ENCODE measurements at places on chromosomes 13 and 19.

DNA sequence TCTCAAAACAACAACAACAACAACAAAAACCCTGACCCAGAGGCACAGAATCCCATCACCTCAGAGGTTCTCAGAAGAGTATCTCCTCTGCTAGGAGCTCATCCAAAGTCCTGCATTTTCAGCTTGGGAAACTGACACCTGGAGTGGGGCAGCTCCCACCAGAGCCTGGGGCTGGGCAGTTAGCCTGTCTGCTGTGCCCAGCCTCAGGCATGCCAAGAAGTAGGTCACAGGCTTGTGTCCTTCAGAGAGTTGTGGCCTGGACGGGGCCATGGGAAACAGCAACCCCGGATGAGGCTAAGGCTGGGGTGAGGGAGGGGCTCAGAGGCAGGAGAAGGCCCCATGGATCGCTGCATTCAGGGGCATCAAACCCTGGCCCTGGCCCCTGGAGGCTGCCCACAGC is 2.1 kb downstream of the NDUFS7 start:
- peaks cover 10% of the 10 kb centered on the region for H3K36me3 ChIP-seq
- peaks cover 2% of the 10 kb centered on the region for H3K27me3 ChIP-seq
- peaks cover 13% of the 10 kb centered on the region for H3K4me1 ChIP-seq
- no peak for DNase-seq
- no peak overlapping the region for H3K27ac ChIP-seq

GRCh38 chr19:58150328-58150921 is at the start of gene ZNF329:
Gene ZNF329, minus strand, starts transcription at chr19:58150789. Its CDS starts 21,286 bp downstream, at chr19:58129503.
- DNase-seq, result peak; percentile 97
- peak within 1 kb of the TSS; percentile 87 for H3K27ac ChIP-seq
- peaks cover 12% of the 10 kb centered on the region for H3K36me3 ChIP-seq
- no peaks in the 10 kb centered on the region for H3K27me3 ChIP-seq

DNA sequence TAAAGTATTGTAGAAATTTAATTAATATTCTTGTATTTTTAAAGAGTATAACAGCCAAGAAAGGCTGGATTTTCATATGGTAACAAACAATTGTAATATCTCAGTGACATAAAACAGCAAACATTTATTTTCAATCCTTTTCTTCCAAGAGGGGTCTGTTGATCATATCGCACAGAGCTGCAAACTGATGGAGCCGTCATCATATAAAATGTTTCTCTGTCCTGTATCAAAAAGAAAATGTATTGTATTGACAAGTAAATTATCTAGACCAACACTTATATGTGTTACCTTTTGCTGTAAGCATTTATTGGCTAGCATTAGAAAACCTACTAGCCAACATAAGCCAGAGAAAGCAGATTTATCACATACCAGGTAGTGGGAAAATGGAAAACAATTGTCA is 2861.4 kb upstream of the PCDH20 start:
- H3K4me1 ChIP-seq, result no peaks in the 10 kb centered on the region
- H3K27ac ChIP-seq, result no peak overlapping the region
- no peak overlapping the region for H3K4me3 ChIP-seq

- peaks cover 24% of the 10 kb centered on the region for H3K4me1 ChIP-seq
- H3K4me3 ChIP-seq, result peak overlapping the region; percentile 86
- no peaks in the 10 kb centered on the region for H3K27me3 ChIP-seq
These were observed 512 bp downstream of the CC2D1A start for GRCh38 chr19:13906521-13906904.

DNA sequence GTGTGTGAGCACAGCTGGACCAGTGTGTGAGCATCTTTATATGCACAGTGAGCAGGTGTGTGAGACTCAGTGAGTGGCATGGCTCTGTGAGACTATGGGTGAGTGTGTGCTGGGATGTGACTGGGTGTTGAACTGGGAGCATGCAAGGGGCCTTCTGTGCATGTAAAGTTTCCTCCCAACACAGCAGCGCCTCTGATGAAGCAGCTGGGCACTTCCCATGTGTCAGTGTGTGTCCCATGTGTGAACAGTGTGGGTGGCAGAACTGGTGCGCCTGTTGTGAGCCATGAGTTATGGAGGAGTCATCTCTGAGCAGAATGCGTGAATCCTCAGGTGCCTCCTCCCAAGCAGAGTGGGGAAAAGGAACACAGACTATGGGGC is 24.1 kb downstream of the LGALS16 start:
- peaks cover 38% of the 10 kb centered on the region for H3K4me1 ChIP-seq
- peaks cover 4% of the 10 kb centered on the region for H3K27me3 ChIP-seq
- H3K27ac ChIP-seq, result peak overlapping the region; percentile 83
- DNase-seq, result no peak

DNA sequence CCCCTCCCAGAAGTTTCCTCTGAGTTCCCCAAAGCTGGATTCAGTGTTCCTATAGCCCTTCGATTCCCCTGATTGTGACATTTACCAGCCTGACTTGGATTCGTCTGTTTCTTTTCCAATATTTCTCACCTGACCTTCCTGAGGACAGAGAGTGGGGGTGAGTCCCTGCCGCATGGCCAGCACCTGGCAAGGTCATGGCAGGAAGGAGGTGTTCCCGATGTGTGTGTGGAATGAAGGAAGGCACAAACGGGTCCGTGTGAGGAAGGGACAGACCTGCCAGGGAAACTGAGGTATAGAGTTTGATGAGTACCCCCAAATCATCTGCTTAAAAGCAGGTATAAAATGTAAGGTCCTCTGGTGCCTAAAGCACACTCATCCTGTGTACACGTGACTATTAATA is 3.3 kb downstream of the COL4A1 start:
- peaks cover 66% of the 10 kb centered on the region for H3K27me3 ChIP-seq
- H3K4me3 ChIP-seq, result no peak overlapping the region
- H3K4me1 ChIP-seq, result peaks cover 7% of the 10 kb centered on the region
- no peaks in the 10 kb centered on the region for H3K36me3 ChIP-seq
- no peak for DNase-seq
- no peak overlapping the region for H3K27ac ChIP-seq

GRCh38 chr13:28650284-28650683 is 8.6 kb upstream of the POMP start:
- no peak overlapping the region for H3K27ac ChIP-seq
- H3K4me3 ChIP-seq, result no peak overlapping the region
- no peak for DNase-seq
- peaks cover 9% of the 10 kb centered on the region for H3K4me1 ChIP-seq
- H3K27me3 ChIP-seq, result no peaks in the 10 kb centered on the region
- H3K36me3 ChIP-seq, result peaks cover 22% of the 10 kb centered on the region

DNA sequence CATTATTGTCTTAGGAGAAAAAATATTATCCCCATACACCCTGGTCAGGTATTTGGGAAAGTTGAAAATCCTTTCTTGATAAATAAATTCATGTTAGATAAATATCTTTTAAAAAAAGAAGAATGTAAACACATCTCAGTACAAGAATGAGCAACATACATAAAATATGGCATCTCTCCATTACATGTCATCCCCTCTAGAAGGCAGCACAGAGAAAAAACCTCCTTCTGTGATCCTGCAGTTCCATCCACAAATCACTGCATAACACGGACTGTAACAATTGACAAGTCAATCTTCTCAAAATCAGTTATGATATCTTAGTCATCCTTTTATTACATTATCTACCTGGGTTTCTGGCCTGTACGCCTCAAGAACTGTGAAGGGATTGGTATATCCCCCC is 683.9 kb upstream of the KLHL1 start:
- no peaks in the 10 kb centered on the region for H3K36me3 ChIP-seq
- no peak for DNase-seq
- H3K4me1 ChIP-seq, result no peaks in the 10 kb centered on the region
- H3K27ac ChIP-seq, result no peak overlapping the region
- no peaks in the 10 kb centered on the region for H3K27me3 ChIP-seq
- H3K4me3 ChIP-seq, result no peak overlapping the region

DNA sequence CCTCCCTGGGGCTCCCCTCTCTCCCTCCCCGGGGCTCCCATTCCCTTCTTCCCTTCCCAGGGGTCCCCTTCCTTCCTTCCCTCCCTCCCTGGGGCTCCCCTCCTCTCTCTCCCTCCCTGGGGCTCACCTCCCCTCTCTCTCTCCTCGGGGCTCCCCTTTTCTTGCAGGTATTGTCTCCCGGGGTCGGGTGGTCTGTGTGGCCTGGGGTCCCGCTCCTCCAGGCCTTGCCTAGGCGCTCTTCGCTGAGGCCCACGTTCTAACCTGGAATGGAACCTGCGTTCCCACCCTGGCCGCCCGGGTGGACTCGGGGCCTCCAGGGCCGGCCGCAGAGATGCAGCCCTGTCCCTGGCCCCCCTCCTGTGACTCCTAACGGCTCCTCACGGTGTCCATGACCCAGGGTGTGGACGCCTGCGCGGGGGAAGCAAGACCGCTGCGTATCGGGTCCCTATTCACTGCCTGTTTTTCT is 940 bp upstream of the DCUN1D2 start:
- no peaks in the 10 kb centered on the region for H3K27me3 ChIP-seq
- H3K27ac ChIP-seq, result peak overlapping the region; percentile 58
- DNase-seq, result no peak
- peaks cover 21% of the 10 kb centered on the region for H3K36me3 ChIP-seq

DNA sequence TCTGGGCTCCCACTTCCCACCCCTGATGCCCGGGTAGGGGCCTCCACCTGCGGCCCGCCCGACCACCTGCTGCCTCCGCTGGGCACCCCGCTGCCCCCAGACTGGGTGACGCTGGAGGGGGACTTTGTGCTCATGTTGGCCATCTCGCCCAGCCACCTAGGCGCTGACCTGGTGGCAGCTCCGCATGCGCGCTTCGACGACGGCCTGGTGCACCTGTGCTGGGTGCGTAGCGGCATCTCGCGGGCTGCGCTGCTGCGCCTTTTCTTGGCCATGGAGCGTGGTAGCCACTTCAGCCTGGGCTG is 7.9 kb downstream of the DBP start:
- no peak for DNase-seq
- H3K27me3 ChIP-seq, result no peaks in the 10 kb centered on the region
- no peak overlapping the region for H3K4me3 ChIP-seq
- peaks cover 2% of the 10 kb centered on the region for H3K36me3 ChIP-seq
- H3K4me1 ChIP-seq, result peaks cover 26% of the 10 kb centered on the region

GRCh38 chr13:44918326-44919103 is 70.8 kb downstream of the NUFIP1 start:
- H3K27ac ChIP-seq, result no peak overlapping the region
- DNase-seq, result peak; percentile 86
- no peaks in the 10 kb centered on the region for H3K36me3 ChIP-seq
- no peak overlapping the region for H3K4me3 ChIP-seq

DNA sequence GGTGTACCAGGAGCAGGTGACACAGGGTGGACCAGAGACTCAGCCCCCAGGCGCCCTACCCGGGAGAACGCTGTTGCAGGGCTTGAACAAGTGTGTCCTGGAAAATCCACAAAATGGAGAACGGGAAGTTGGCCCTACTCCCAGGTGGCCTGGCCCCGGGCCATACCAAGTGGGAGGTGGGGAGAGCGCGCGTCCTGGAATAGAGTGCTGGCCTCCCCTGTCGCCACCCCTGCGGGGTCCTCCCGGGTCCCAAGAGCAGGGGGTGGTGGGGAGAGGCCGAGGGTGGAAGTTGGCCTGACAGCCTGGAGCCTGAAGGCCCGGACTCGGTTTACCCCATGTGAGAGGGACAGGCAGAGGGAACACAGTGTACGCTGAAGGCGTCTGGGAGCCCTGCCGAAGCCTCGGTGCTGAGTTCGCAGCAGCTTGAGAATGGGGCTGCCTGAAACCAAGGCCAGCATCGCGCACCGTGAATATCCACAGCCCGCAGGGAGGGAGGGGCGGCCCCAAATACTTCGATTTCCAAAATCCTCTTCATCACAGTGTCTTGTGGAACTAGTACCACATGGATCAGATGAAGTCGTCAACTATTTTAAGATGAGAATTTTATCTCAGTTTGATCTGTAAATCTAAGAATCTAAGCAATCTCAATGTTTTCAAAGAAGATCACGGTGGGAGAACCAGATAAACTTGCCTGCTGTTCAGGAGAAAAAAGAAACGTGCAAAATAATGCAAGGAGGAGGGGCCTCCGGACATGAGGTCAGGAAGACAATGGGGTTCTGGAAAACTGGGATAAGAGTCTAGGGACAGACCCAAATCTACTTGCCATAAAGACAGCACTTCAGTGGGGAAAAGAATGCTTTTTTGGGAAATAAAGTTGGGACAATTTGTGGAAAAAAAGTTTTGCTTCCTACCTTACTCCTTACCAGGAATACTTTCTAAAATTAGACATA is 10.4 kb upstream of the KLF16 start:
- H3K4me1 ChIP-seq, result peaks cover 23% of the 10 kb centered on the region
- DNase-seq, result no peak
- peak overlapping the region; percentile 99 for H3K4me3 ChIP-seq
- H3K36me3 ChIP-seq, result peaks cover 13% of the 10 kb centered on the region
- H3K27me3 ChIP-seq, result no peaks in the 10 kb centered on the region

DNA sequence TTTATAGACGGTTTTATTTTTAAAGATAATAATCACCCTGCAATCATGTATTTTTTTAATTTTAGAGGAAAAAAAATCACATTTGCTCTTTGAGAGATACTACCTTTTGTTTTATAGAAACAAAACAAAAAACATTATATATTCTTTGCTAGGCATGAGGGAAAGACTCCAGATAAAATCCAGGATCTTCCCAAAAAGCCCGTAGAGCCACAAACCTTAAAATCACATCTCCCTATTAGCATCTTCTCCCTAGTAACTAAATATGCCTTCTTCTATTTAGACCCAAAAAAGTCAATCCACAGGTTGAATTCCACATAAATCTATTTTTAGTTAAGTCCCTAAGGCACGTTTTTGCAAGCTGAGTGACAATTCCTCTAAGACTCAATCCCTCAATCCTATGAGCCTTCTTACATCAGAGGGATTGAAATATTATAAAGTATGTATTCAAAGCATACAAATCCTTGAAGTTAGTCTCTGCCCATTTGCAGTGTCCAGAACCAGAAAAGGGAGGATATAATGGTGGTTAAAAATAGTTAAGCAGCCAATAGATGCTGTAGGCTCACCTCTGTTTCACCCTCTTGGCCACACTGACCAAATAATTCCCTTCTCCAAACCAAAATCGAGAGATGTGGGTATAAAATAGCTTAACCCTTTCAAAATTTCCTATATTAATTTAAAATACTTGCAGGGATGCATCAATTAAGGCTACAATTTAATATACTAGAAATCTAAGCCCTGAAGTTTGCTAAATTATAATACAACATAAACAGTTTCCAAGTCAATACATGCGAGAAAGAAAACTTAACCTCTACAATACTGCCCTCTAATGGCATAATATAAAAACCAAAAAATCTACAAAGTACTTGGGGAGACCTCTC is 64.0 kb downstream of the SERP2 start:
- no peak for DNase-seq
- H3K27ac ChIP-seq, result no peak overlapping the region
- H3K27me3 ChIP-seq, result peaks cover 22% of the 10 kb centered on the region
- no peaks in the 10 kb centered on the region for H3K36me3 ChIP-seq
- peaks cover 18% of the 10 kb centered on the region for H3K4me1 ChIP-seq

DNA sequence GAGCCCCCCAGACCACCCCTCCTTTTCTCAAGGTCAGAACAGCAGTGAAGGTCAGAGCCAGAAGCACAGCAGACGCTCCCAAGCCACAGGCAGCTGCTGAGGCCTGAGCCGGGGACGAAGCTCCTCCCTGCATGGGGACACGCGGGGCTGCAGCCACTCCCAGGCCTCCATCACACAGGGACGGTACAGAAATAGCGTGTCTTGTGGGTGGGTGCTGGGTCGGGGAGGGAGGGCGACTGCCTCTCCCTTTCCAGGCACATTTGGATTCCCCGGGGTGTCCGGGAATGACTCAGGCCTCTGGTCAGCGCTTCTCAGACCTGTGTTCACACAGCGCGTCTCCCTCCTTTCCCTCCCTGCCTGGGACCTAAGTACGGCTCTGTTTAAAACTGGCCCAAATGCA is 33.2 kb downstream of the RASA3 start:
- peaks cover 14% of the 10 kb centered on the region for H3K36me3 ChIP-seq
- H3K27me3 ChIP-seq, result no peaks in the 10 kb centered on the region
- no peak overlapping the region for H3K27ac ChIP-seq
- H3K4me1 ChIP-seq, result peaks cover 9% of the 10 kb centered on the region
- peak; percentile 23 for DNase-seq
